ENCODE measurements at places on chromosomes 5 and 9.

DNA sequence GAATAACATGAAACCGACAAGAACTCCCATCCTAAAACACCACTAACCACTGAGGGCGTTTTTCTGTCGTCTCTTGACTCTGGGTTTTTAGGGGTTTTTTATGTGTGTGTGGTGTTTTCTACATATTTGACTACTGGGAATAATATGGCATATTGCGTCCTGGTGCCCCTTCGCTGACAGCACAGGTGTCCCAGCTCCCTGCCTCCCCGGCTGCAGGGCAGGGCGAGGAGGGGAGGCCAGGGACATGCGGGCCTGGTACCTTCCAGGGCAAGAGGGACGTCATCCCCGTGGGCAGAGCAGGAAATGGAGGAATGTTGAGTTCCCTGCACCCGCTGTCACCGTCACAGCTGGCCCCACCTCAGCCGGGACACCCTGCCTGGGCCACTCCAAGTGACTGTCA lies 34.8 kb downstream of the VAV2 start:
- DNase-seq = no peak

GRCh38 chr5:78509884-78510769 lies 138.4 kb downstream of the LHFPL2 start:
- peak; percentile 79 for DNase-seq

GRCh38 chr5:81881595-81881994 lies 90.2 kb upstream of the ATG10 start:
- no peak for DNase-seq

GRCh38 chr9:97593960-97594359 lies 39.2 kb downstream of the TSTD2 start:
- DNase-seq = no peak

DNA sequence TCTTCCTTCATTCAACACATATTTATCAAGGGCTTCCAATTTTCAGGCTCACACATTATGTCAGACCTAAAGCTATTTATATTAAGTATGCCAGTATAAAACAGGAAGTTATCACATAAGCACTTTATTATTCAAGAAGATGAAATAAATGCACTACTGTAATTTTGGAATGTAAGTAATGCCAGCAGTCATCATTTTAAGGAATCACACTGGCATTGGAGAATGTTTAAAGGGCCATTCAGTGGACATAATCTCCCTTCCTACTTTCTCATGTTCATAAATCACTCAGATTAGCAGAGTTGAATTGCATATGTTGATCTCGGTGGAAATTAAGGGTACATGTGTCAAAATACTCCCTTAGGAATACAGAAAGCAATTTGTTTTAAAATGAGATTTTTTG lies 164.4 kb downstream of the GIN1 start:
- DNase-seq = no peak

All from body of pancreas (tissue), 4 donors.